Muscle of leg (tissue), 16 donors: ENCODE measurements at places on chromosomes 4 and X. TPM values are rescaled to one million over a fixed set of nuclear protein-coding genes. Genes with fewer than 3 reads are reported as not detected.

GABRQ gene
- 1.2 TPM for total RNA-seq

GRCh38 chrX:96692890-96693289 is 8.2 kb downstream of the DIAPH2 start:
- DNase-seq = peak; percentile 18

DNA sequence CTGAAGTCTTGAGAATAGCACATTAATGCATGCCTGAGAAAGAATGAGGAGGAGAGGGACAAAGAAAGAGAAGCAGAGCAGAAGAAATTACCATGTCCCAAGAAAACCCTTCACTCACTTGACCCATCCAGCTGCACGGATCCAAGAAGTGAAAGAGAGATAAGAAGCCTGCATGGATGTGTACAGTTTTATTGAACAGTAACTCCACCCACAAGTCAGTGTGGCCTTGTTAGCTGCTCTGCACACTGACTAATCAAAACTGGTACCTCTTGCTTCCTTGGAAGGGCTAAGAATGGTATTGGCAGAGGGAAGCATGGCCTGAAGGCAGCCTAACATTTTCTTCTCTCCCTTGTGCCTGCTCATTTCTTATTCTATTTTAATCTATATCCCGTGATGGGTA is 163.9 kb downstream of the SLC7A11 start:
- DNase-seq = peak; percentile 16

DNA sequence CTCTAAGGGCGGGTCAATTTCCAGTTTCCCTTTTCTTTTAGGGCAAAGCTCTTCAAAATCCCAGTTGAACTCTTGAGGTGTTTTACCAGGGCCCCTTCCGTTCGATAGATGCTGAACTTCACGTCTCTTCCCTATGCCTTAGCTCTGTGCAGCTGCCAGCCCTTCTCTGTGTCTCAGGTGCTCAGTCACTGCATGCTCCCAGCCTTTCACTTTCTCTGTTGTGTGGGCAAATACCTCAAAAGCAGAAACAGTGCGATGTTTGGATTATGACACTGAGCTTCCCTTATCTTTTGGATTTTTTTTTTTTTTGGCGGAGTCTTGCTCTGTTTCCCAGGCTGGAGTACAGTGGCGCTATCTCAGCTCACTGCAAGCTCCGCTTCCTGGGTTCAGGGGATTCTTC is 108.5 kb downstream of the CLDN22 start:
- no peak for DNase-seq
